LNCaP clone FGC (cell line): ENCODE measurements at places on chromosomes 3 and 15.

GRCh38 chr15:32029862-32030781 is at the start of gene CHRNA7:
CHRNA7 (plus strand) TSS chr15:32030515; CDS start chr15:32030595, 80 bp downstream.
- no peak for DNase-seq

GRCh38 chr3:127536830-127537812 is 53.4 kb downstream of the TPRA1 start:
- DNase-seq: no peak

- peak; percentile 18 for DNase-seq
Measured at GRCh38 chr3:160754371-160754854, 1.6 kb upstream of the PPM1L start.

GRCh38 chr15:30922480-30923311 is 19.0 kb downstream of the FAN1 start:
- no peak for DNase-seq

- no peak for DNase-seq
Measured at GRCh38 chr15:77224352-77224751, 153.4 kb upstream of the TSPAN3 start.

DNA sequence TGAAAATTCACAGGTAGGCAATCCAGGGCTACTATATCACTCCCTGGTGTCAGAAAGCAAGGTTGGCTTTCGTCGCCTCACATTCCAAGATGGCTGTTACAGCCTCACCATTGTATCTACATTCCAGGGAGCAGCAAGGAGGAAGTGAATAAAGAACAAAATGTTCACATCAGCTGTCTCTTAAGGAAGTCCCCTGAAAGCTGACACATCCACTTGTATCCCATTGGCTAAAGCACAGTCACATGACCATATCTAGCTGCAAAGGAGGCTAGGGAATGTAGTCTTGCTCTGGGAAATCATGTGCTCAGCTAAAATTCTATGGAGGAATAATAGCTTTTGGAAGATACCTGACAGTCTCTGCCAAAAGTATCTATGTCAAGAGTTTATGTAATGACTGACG is 12.8 kb upstream of the GATA2 start:
- no peak for DNase-seq

- no peak for DNase-seq
Measured at GRCh38 chr15:63928185-63928842, 94.6 kb upstream of the HERC1 start.

- DNase-seq: peak; percentile 82
Measured at GRCh38 chr15:60529332-60529731, 50.4 kb upstream of the ICE2 start.

- no peak for DNase-seq
Measured at GRCh38 chr3:88123526-88123925, 26.2 kb upstream of the C3orf38 start.

DNA sequence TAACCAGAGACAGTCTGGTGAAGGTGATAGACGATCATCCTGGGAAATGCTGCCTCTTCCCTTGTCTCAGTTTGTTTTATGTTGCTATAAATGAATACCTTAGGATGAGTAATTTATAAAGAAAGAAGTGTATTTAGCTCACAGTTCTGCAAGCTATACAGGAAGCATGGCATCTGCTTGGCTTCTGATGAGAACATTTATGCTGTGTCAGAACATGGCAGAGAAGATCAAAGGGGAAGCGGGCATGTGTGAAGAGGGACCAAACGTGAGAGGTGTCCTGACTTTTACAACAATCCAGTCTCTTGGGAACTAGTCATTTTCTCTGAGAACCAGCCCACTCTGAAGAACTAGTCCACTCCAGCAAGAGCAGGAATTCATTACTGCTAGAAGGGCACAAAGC is 9.6 kb downstream of the CMC1 start:
- no peak for DNase-seq

DNA sequence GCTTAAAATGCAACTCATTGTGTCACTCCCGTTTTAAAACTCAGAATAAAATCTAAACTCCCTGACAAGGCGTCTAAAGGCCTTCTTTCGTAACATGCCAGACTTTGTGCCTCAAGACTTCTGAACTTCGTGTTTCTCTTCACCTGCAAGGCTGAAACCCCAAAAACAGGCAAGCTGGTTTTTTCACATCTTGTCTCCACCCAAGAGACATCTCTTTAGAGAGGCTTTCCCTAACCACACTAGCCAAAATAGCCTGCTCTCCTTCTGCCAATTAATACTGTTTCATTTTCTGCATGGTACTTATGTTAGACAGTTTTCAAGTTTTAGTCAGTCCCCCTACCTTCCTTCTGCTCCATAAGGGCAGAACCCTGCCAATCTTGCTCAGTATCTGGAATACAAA is 41.6 kb downstream of the RAF1 start:
- DNase-seq: no peak

- no peak for DNase-seq
Measured at GRCh38 chr3:61893840-61894566, 332.6 kb downstream of the PTPRG start.

- no peak for DNase-seq
Measured at GRCh38 chr3:55801068-55801467, 314.0 kb upstream of the WNT5A start.

- DNase-seq: no peak
Measured at GRCh38 chr15:40295297-40295696, 12.4 kb upstream of the ANKRD63 start.

DNA sequence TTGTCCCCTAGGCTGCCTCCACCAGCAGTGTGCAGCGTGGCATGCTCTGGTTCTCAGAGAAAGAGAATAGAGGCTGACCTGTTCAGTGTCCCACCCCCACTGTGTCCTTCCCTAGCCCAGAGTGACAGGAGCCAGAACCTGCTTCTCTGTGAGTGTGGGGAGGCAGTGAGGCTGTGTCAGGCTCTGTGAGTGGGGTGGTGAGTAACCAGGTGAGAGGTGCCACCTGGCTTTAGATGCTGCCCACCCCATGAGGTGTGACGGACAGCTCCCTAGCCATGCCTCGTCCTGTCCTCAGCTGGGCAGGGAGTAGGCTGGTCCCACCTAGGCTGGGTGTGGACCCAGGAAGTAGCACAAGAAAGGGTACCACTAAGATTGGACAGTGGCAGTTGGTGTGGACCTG is 6.3 kb downstream of the TEX264 start:
- no peak for DNase-seq

DNA sequence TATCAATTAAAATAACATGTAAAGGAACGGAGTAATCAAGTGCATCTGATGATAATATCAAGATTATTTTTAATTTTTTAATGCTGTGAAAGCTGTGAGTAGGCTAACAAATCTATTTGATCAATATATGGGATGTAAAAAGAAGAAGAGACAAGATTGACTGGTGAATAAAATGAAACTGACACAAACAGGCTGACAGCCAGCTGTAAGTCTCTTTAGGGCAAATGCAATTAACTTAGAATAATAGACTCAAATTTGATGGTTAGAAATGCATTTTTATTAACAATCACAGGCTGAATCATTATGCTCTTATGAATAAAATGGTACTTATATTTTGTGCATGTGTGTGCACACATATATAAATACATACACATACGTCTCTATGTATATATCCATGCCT is 68.0 kb downstream of the MDFIC2 start:
- no peak for DNase-seq

DNA sequence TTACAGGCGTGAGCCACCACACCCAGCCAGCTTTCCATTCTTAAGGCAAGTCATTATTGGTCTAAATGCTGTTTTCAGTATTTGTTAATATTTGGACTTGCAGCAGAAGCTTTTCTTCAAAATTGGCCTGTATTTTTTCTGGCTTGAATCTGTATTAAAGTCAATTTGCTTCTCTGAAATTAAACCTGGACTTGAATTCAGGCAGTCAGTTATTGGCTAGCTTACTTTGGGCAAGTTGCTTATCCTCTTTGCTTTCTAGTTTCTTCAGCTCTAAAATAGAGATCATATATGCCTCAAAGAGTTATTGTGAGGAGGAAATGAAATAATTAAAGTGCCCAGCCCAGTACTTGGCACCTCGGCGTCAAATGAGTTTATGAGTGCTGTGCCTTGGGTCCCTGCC is 17.3 kb downstream of the STARD9 start:
- DNase-seq: no peak

DNA sequence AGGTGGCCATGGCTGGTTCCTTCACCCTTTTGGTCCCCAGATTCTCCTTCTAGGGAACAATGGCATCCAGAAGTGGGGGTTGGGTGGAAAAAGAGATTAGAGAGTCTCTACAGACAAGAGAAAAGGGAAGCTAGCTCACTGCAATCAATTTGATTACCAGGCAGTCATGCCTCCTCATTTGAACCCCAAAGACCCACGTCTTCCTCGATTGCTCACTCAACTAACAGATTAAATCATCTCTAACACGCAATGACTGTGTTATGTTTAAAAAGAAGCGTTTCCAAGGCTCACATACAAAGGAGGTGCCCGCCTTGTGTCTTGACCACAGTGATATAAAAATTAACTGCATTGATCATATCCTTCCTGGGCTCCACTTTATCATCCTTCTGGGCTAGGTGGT is 57.6 kb downstream of the BHLHE40 start:
- no peak for DNase-seq

DNA sequence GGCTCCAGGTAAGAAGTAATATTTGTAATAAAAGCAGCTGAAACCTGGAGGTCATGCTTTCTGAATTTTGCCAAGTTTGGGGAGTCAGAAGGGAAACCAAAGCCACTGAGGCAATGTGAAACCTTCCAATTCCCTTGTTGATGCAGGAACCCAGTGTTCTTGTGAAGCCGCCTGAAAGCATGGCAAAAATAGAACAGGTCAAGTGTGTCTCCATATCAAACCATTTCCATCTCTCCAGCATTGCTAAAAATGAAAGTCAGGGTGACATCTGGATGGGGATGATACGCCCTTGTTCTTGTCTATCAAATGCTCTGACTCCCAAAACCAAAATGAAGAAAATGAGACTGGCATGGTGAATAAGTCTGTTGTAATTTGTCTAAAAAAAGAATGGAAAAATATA is 362.5 kb downstream of the VPS13C start:
- DNase-seq: no peak

GRCh38 chr15:78850941-78851755 is 21.5 kb upstream of the MORF4L1 start:
- no peak for DNase-seq

DNA sequence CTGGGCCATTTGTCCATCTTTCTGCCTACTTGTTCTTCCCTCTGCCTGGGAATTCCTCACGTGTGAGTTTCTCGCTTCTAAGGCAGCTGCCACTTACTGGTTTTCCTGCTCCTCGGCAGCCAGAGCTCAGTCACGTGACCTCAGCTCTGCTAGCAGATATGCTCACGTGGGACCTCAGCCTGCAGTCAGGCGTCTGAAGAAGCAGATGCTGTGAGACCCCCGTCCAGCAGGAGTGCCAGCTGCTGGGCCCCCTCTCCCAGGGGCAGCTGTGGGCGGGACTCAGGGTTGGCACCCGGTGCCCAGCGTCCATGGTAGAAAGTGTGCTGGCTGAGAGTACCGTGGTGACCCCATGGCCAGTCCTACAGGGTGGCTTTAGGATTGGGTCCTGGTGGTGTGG is 161.3 kb upstream of the TLE3 start:
- DNase-seq: no peak

- DNase-seq: no peak
Measured at GRCh38 chr3:14175383-14176037, 2.9 kb downstream of the XPC start.

GRCh38 chr15:95610945-95611344 is 719.6 kb upstream of the NR2F2 start:
- no peak for DNase-seq

DNA sequence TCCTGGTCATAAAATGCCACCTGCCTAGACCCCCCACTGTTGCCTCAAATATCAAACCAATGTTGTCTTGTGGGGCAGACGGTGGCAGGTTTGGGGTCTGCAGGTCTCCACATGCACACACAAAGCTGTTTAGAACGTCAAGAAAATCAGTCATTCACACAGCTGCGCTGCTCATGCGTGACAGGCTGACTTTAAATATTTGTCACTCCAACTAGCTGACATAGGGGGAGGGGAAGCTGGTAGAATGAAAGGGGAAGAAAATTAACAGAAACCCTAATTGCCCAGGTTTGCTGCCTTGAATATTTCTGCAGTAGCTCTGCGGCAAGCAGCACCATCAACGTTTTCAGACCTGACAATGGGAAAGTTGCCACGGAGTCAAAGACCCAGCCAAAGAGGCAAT is 201.8 kb downstream of the ABHD5 start:
- no peak for DNase-seq

DNA sequence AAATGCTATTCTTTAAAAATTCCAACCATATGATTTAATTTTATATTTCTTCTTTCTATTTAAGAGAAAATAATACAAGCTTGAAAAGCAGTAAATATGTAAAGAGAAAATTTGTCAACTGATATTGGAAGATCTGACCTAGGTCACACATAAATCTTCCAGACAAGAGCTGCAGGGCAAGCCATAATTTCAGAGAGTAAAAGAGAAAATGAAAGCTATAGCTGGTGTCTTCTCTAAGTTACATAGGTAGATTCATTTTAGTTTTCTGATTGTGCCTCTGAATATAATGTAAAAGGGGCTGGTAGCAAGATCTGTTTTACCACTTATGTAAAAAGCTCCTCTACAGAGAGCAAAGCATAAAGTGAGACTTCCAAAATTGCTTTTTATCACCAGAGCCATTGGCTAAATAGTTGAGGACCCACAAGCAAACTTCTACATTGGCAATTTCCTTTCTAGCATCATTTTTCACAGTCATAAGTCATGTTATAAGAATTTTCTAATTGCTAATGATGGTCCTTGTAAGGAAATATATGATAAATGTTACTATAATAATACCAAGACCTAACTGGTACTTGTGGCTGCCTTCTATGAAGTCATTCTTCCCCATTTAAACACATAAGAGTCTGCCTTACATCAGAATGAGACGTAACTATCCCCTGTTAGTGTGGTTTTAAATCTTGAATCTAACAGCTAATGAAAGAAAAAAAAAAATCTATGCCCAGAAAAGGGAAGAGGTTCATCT is 80.8 kb upstream of the SKOR1 start:
- no peak for DNase-seq

- DNase-seq: no peak
Measured at GRCh38 chr3:74033806-74034205, 409.1 kb upstream of the PDZRN3 start.
